Glomerular endothelial cell (primary cell): ENCODE measurements at places on chromosomes 12 and 14. TPM values are rescaled to one million over a fixed set of nuclear protein-coding genes. Genes with fewer than 3 reads are reported as not detected.

TMCC3 gene
- 20.5 and 20.7 TPM in 2 replicates for total RNA-seq

ERC1 gene
- total RNA-seq = 40.3 and 44.4 TPM in 2 replicates

PHLDA1 gene
- 95.2 and 147 TPM in 2 replicates for total RNA-seq

CLBA1 gene
- 6.4 and 9.6 TPM in 2 replicates for total RNA-seq

GPX2 gene
- not detected in 2 replicates for total RNA-seq

KRT75 gene
- total RNA-seq = not detected in 2 replicates

OTUB2 gene
- total RNA-seq = 5.7 and 8.2 TPM in 2 replicates

DNA sequence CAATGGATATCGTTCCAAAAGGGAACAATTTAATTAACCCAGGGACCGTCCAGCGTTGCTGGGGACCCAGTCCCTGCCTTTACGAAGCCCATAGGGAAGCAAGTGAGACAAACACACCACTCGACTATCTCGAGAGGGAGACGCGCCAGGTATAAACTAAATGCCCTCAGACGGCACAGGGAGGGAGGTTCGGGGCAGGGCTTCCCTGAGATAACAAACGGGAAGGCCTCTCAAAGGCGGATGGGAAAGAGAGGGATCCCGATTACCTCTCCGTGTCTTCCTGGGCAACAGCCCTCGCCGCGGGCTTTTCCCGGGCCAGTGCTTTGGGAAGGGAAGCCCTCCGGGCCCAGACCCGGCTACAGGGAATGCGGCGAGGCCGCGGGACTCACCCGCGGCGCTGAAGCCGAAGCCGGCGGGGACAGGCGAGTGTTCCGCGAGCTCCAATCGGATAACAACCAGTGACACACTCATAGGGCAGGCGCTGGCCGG is 390 bp downstream of the BRAP start:
- DNase-seq = no peak

- no peak for DNase-seq
Measured at GRCh38 chr14:103000291-103000921, 56.9 kb downstream of the CDC42BPB start.

DNA sequence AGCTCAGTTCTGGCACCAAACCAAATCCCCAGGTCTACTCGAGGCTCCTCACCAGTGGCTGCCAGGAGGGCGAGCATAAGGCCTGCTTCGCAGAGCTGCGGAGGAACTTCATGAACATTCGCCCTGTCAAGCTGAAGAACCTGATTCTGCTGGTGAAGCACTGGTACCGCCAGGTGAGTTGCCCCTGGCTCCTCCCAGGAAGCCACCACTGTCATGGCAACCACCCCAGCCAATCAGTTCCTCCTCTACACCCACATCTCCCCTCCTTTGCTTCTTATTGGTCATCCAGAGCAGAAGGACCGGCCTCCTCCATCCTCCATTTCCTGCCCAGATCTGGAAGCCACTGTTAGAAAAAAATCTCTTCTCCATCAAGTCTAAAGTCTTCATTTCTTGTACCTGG is 17.2 kb upstream of the OAS2 start:
- DNase-seq = no peak

- DNase-seq = no peak
Measured at GRCh38 chr14:49868720-49869114, 16.1 kb upstream of the NEMF start.

DNA sequence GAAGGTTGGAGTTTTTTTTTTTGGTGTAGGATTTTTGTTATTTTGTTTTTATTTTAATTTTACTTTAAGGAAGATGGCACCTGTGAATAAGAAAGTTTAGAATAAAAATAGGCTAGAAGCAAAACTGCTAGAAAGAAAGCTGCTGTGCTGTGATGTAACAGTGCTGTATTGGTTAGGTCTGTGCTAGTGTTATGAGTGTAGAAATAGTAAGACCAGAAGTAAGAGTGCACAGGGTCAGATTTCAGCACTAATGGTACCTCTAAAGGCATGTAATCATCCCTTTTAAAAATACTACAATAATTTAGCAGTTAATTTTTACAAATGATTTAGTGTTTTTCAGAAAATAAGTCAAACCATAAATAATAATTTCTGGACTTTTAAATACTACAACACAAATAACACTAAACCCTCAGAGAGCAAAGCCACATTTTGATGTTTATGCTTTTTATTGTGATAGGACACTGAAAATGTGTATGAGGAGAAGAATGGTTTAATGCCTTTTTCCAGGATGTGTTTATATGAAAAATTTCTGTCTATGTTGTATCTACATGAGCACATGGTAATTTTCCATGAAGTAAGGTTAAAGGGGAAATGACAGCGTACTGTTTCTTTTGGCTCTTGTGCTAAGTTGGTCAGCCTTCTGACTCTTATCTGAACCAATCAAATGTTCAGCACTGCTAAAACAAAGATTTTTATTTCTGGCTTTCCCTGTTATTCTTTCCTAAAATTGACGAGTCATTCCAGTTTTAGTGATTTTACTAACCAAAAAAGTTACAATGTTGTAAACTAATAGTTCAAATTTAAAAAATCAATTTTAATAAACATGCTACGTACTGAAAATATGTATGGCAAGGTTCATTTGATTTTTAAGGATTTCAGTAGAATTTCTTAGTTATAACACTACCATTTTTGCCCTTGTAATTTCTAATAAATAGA is 96.1 kb downstream of the PPHLN1 start:
- peak; percentile 88 for DNase-seq

DNA sequence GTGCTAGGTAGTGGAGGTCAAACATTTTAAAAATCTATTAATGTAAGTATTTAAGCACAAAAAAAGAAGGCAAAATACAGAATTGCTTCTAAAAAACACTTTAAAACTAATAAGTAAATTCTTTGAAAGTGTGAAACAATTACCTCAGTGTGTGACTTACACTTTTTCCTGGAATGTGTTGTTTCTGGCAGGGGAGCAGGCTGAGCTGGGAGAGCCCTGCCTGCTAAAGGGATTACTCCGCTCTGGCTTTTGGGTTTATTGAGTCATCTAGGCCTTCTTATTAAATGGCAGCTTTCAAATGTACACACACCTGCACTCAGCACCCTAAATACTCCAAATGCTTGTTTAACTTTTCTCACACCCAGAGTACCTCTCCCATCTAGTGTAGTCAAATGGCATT is 279.8 kb downstream of the AKAP6 start:
- no peak for DNase-seq

- DNase-seq = no peak
Measured at GRCh38 chr12:27869567-27869966, 89.5 kb upstream of the MANSC4 start.

GRCh38 chr12:57877876-57878275 is 31.3 kb upstream of the CTDSP2 start:
- DNase-seq = no peak

GRCh38 chr12:24081606-24082005 is 132.1 kb upstream of the SOX5 start:
- no peak for DNase-seq

DNA sequence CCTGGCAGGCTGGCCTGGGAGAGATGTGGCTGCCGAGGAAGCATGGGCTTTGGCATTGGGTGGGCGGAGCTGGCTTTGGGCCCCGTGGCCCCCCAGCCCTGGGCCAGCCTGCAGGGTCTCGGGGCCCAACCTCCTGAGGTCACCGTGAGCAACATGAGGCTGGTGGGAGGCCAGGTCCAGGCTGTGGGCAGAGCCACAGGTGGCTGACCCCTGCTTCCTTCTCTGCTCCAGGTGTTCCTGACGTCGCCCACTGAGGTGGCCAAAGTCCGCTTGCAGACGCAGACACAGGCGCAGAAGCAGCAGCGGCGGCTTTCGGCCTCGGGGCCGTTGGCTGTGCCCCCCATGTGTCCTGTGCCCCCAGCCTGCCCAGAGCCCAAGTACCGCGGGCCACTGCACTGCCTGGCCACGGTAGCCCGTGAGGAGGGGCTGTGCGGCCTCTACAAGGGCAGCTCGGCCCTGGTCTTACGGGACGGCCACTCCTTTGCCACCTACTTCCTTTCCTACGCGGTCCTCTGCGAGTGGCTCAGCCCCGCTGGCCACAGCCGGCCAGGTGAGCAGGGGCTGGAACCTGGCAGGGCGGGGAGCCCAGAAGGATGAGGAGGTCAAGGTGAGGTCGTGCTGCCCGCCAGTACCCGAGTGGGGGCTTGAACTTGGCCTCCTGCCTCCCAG is 5.5 kb downstream of the SLC25A47 start:
- DNase-seq = no peak

DNA sequence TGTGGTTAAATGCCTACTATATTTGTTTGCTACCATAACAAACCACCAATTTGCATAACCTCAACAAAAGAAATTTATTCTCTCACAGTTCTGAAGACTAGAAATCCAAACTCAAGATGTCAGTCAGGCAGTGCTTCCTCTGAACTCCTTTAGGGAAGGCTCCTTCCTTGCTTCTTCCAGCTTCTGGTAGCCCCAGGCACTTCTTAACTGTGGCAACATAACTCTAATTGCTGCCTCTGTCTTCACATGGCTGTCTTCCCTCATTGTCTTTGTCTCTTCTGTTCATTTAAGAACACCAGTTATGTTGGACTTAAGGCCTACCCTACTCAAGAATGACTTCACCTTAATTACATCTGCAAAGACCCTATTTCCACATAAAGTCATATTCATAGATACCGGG is 206.9 kb downstream of the SYT1 start:
- DNase-seq = no peak

GRCh38 chr14:49545071-49545470 is 41.1 kb downstream of the RPS29 start:
- no peak for DNase-seq

DNA sequence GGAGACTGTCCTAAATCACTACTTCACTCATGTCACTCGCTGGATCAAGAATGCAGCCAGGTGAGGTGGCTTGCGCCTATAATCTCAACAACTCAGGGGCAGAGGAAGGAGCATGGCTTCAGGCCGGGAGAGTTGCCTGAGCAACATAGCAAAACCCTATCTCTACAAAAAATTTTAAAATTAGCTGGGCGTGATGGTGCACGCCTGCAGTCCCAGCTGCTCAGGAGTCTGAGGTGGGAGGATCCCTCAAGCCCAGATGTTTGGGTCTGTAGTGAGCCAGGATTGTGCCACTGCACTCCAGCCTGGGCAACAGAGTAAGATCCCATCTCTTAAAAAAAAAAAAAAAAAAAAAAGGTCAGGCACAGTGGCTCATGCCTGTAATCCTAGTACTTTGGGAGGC is 5.9 kb downstream of the SMAGP start:
- no peak for DNase-seq
